CD4-positive, alpha-beta T cell treated with Interleukin-1 beta for 1 hour (primary cell): ENCODE measurements at places on chromosomes 2 and 18.

- no peak for DNase-seq
Measured at GRCh38 chr2:138948070-138948539, 167.9 kb upstream of the NXPH2 start.

GRCh38 chr2:176151442-176152287, at the start of gene HOXD4:
Gene HOXD4 (plus strand): TSS chr2:176151550. CDS start chr2:176151634, 84 bp downstream.
- DNase-seq = no peak

DNA sequence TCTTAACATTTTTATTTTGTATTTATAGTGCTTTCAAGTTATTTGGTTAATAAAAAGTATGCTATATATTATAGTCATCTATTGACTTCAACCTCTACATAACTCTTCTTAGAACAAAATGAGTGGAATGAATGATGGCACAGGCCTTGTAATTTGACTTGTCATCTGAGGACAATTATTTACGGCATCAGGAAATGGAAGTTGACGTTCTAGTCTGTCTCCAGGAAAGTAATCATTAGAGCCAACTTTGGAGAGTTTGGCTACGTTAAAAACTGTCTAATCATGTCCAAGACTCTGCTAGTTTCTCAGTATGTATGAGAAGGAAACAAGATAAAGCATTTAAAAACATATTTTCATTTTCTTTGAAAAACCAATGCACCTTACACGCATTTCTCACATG, 353.6 kb downstream of the ARHGAP15 start:
- no peak for DNase-seq

GRCh38 chr2:189191766-189192165, 12.2 kb upstream of the COL5A2 start:
- no peak for DNase-seq

GRCh38 chr2:19021100-19021476, 337.3 kb downstream of the OSR1 start:
- no peak for DNase-seq
